ENCODE measurements at places on chromosomes 3 and 15.
A peak's percentile ranks its signal among the peaks of the same experiment; 100 is the strongest.

GRCh38 chr3:102471001-102471400 is 36.2 kb downstream of the ZPLD1 start:
- no peak for DNase-seq

- no peak for DNase-seq
These were observed 22.2 kb downstream of the MRPS25 start for GRCh38 chr3:15042936-15043335.

DNA sequence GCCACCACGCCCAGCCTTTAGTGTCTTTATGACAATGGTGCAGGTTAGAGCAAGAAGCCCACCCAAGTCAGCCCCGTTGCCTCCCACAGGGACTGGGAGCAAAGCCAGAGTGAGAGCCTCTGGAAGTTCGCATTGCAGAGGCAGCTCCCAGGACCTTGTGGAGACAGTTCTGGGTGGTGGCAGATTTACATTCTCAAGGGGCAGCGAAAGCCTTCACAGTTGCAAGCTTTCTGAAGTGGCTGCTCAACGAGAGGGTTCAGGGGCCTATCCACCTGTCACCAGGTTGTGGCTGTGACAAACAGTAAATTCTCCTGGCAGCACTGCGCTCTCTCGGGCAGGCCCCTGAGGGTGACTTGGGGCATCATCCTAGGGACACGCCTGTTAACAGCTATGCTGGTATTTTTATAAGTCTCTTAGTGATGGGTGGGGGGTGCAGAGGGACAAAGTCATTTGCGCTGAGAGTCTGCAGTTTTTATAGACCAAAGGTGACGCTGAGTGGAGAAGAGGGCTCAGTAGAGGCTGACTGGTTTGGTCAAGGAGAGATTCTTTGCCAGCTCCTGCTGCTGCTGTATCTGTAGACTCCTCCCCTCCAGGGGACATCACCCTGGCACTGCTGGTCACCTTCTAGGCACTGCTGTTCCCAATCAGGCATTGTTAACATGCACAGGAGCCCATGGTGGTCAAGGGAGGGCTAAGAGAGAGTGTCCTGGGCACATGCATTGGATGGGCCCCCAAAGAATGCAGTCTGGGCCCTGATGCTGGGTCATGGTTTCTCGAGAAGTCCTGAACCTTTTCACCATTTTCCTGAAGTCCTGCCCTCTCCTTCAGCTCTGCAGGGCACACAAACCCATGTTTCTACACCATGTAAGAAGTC is 57.5 kb upstream of the KLF13 start:
- no peak for DNase-seq

- DNase-seq: peak; percentile 28
These were observed 14.4 kb downstream of the RNU5B-1 start for GRCh38 chr15:65318870-65319356.

DNA sequence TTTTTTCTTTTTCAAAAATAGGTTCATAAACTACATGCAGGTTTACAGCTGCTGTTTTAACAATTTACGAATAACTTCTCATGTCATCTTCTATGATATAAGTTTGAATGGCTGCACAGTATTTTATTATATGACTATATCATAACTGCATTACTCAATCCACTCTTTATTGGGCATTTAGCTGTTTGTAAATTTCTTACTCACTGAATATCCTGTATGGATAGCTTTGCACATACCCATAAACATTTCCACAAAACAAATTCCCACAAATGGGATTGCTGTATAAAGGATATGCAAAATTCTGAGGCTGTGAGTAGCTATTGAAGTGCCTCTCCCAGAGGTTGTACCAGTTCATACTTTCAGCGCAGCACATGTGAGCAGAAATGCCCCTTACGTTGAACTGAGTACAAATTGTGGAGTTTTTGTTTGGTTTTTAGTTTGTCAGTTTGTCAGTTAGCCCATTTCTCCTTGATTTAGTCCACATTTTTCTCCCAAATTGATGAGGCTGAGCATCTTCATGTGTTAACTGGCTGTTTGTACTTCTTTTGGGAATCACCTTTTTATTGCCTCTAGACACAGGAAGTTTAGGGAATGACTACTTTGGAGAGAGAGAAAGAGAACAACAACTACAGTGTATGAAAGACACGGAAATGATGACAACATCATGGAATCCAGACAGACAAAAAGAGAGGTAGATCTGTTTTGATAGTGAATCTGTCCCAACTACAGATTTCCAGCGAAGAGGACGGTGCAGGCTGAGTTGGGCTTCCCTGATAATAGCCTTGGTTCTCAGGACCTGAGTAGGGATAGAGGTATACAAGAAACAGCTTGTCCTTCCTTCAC is 24.8 kb downstream of the TTC23 start:
- DNase-seq: no peak

DNA sequence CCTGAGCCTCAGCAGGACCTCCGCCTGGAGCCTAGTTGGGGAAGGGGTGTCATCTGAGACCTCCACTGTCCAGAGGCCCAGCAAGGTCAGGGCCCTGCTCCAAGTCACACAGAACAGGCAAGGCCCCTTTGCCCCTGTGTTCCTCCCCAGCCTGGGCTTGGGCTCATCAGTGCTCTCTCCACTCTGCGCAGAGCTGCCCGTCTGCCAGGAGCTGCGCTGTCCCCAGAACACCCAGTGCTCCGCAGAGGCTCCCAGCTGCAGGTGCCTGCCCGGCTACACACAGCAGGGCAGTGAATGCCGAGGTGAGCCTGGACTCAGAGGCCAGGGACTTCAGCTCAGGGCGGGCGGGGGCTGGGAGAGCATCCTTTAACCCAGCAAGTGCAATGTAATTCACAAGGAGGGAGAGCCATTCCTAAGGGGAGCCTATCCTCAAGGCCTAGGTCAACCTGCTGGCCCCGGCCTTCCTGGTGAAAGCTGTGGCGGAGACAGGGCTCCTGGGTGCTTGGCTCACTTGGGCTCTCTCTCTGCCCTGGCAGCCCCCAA is 7.7 kb downstream of the STAB1 start:
- DNase-seq: no peak

- DNase-seq: no peak
These were observed 1.8 kb upstream of the MYL3 start for GRCh38 chr3:46865031-46865507.

GRCh38 chr15:38285456-38285855 is 32.8 kb downstream of the SPRED1 start:
- DNase-seq: no peak

DNA sequence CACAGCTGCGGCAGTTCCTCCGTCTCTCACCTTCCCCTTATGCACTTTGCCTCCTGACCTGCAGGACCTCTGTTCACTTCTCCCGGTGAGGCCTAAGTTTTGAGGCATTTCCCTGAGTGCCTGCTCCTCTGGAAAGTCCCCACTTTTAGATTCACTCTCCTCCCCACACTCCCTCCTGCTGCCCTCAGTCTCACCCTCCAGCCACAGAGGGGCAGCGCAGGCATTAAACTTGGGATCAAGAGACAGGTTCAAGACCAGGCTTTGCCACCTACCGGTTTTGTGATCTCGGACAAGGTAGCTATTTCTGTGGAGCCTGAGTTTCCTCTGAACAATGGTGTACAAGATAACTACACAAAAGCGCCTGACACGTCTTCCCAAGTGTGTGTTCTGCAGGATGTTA is 19.4 kb downstream of the SLC6A11 start:
- no peak for DNase-seq

DNA sequence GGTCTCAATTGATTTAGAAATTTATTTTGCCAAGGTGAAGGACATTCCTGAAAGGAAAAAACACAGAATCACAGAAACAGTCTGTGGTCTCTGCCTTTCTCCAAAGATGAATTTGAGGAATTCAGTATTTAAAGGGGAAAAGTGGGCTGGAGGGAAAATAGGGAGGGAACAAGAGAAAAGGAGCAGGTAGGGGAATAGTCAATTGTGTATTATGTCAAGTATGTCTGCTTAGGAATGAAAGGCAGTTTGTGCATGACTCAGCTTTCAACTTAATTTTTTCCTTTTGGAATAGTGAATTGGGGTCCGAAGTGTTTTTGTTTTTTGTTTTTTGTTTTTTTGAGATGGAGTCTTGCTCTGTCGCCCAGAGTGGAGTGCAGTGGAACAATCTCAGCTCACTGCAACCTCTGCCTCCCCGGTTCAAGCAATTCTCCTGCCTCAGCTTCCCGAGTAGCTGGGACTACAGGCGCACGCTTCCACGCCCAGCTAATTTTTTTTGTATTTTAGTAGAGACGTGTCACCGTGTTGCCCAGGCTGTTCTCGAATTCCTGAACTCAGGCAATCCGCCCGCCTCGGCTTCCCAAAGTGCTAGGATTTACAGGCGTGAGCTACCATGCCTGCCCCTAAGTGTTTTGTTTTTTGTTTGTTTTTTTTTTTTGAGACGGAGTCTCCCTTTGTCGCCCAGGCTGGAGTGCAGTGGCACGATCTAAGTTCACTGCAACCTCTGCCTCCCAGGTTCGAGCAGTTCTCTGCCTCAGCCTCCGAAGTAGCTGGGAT is 74.1 kb upstream of the MAP4 start:
- no peak for DNase-seq

GRCh38 chr15:39720081-39720480 is 62.6 kb downstream of the FSIP1 start:
- no peak for DNase-seq

DNA sequence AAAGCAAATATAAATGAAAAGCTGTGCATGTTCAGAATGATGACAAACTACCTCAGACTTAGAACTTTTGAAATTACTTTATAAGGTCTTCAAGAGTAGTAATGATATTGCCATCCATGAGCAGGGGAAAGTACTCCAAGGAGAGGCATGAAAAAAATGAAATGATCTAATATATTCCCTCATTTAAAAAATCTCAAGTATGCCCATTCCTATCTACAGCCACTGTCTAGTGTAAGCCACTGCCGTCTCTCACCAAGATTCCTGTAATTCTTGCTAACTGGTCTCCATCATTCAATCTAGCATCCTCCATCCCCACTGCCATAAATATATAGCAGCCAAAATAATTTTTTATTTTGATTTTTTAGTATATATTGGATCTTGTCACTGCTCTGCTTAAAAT is 258.8 kb downstream of the PLOD2 start:
- DNase-seq: no peak

GRCh38 chr15:101237251-101237650 is 14.6 kb downstream of the CHSY1 start:
- no peak for DNase-seq

GRCh38 chr3:110897046-110897445 is 174.6 kb upstream of the NECTIN3 start:
- no peak for DNase-seq

- DNase-seq: no peak
These were observed 175.3 kb upstream of the STT3B start for GRCh38 chr3:31357451-31357850.

DNA sequence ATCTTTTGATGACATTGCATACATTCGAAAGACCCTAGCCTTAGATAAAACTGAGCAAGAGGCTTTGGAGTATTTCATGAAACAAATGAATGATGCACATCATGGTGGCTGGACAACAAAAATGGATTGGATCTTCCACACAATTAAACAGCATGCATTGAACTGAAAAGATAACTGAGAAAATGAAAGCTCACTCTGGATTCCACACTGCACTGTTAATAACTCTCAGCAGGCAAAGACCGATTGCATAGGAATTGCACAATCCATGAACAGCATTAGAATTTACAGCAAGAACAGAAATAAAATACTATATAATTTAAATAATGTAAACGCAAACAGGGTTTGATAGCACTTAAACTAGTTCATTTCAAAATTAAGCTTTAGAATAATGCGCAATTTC is 16.7 kb downstream of the KCNMB3 start:
- no peak for DNase-seq

GRCh38 chr3:142960322-142960850 is 3.1 kb downstream of the PAQR9 start:
- peak; percentile 46 for DNase-seq

- no peak for DNase-seq
These were observed 229.9 kb upstream of the LRTM1 start for GRCh38 chr3:55157731-55158130.

DNA sequence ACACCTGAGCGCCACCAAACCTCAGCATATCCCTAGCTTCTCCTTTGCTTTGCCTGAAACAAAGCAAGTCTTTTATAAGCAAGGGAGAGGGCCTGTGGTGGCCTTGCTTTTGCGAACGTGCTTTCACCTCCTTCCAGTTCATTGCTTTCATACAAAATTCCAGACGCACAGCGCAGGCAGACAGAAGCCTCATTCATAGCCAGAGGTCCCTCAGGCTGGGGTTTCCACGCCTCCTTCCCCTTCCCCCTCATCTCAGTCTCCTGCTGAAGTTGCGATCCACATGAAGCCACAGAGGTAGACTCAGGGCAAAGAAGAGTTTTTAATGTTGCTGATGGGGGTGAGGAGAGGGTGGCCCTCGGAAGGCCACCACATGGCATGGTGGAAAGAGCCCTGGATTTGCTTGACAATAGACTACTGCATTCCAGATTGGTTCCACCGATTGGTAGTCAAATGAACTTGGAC is 59.4 kb upstream of the FLNB start:
- no peak for DNase-seq

Data from LNCaP clone FGC (cell line).